ENCODE measurements at places on chromosomes 7 and 10.

DNA sequence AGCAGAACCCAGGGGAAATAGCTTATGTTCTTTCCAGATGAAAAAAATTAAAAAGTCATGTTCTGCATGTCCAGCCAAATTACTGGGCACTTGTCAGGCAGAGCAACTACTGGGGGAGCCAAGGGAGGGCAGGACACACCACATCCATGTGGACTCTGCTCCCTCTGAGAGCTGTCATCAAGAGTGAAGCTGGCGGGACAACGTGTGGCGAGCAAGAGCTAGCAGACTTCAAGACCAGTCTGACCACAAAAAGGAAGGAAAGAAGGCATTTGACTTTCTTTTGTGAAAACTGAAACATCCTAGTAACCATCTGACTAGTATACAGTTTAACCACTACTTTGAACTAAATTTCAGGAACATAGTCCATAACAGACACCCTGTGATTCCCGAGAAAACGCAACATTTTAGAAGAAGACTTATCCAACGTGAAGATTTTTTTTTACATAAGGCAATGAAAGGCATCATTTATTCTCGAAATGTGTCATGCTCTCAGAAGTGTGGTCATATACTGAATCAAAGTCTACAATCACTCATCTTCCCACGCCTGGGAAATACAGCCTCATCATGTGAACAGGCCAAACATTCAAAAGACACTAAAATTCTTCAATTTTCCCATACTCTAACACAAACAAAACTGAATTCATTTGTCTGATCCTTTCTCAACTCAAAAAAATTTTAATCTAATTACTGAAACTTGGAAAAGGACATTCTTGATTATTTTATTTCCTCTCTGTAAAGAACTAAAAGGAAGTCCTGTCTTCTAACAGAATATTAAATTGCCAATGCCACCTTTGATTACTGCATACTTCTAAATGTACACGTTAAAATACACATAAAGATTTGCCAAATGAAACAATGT, 15.5 kb downstream of the CYTH3 start:
- no peak for DNase-seq

DNA sequence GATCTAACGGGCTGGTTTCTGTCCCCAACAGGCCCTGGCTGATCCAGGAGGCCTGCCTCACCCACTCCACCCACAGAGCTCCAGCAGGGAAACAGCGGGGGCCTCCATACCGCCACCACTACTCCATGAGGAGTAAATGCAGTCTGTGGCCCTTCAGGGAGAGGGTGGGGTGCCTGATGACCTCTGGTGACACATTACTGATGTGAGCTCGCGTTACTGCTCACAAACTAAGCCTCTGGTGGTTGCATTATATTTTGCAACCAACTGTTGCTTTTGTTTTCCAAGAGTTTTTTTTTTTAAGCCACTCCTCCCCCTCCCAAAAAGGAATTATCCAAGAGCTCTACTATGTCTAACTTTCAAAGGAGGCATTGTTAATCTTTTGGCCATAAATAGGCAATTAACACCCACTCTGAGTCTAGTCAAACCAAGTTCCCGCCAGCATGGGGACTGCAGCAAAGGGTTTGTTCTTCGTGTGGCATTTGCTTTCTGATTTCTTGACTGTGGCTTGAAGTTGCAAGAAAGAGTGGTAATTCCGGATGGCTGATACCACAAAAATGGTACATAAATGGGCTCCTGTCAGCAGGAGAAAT, 72.6 kb downstream of the FAM53B start:
- peak; percentile 47 for DNase-seq

DNA sequence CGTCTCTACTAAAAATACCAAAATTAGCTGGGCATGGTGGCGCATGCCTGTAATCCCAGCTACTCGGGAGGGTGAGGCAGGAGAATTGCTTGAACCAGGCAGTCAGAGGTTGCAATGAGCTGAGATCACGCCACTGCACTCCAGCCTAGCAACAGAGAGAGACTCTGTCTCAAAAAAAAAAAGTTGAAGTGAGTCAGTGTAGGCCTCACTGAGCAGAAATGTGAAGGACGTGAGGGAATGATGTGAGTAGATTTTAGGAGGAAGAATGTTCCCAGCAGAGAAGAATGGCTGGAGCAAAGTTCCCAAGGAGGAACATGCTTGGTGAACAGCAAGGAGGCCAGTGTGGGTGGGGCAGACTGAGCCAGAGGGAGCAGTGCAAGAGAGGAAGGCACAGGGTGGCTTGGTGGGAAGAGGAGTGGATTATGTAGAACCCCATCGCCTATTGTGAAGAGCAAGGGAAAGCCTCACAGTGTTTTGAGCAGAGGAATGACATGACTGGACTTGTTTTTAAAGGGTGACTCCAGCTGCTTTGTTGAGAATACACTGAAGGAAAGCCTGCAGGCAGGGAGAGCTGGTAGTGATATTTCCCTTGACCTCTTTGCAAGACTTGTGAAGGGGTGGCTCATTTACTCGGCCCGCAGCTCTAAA, 708.7 kb downstream of the SUGCT start:
- DNase-seq = no peak

- DNase-seq = no peak
Observed at GRCh38 chr10:131831561-131831960, 69.2 kb upstream of the PPP2R2D start.

- DNase-seq = no peak
Observed at GRCh38 chr10:131126321-131127137, 185.0 kb downstream of the TCERG1L start.

DNA sequence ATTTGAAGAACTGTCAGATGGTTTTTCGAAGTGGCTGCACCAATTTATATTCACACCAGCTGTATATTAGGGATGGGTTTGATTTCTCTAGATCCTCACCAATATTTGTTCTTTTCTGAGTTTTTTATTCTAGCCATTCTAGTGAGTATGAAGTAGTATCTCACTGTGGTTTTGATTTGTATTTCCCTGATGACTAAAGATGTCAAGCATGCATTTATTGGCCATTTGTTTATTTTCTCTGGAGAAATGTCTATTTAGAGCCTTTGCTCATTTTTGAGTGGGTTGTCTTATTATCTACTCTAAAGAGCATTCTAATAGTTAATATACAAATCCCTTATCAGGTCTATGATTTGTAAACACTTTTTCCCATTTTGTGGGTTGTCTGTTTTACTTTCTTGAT, 123.9 kb downstream of the PCLO start:
- DNase-seq = no peak

DNA sequence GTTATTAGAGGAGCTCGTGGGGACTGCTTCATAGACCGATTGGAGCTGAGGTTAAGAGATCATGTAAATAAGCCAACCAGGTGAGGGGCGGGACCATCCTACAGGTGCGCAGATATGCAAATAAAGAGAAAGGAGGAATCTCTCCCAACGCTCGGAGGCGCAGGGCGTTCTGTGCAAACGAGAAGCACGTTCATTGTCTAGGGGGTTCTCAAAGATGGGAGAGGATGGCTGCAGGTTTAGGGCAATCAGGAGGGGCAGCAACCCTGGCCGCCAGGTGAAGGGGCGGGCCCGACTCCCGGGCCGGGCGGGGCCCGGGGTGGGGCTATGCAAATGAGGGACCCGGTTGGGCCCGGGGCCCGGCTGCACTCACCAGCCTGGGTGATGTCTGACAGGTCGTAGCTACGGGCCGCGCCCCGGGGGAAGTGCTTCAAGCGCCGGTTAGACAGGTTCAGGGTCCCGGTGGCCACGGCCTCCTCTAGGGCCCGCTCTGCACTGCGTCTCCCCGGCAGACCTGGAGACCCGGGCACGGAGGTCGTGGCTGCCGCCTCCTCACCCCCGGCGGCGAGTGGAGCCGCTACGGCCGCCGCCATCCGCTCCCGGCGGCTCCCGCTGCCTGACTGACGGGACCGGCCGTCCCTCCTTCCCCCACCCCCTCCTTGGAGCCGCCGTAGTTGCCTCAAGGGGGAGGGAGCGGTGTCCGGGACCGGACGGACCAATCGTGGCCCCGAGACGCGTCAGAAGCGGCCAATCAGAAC, at the start of gene LRCH4:
LRCH4 (minus strand) TSS at position 619 of the 755 bp plus-strand sequence; CDS start at position 590, 29 bp downstream.
- peak; percentile 80 for DNase-seq

- no peak for DNase-seq
Observed at GRCh38 chr7:25562673-25563182, 334.4 kb upstream of the NPVF start.

GRCh38 chr7:155763691-155764437, 48.4 kb downstream of the SHH start:
- no peak for DNase-seq

DNA sequence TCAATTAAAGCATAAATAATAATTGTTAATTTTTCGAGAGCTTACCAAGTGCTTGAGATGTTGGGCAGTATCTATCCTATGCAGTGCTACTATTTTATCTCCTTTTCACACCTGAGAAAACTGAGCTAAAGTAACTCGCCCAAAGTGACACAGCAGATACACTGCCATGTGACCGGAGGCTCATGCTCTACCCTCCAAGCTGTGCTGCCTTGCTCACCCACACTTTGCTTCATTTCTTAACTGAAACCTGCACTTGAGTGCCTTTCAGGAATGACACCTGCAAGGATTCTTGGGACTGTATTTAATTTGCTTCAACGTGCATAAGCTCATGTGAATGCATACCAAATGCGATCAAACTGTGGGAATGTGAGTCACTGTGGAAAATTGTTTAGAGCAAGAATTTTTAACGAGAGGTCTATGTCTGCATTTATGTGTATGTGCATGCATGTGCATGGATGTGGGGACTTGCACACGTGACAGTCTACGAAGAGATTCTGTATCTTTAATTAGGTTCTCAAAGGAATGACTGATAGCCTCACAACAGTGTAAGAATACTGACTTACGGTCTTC, 119.2 kb downstream of the ADCYAP1R1 start:
- DNase-seq = peak; percentile 10

DNA sequence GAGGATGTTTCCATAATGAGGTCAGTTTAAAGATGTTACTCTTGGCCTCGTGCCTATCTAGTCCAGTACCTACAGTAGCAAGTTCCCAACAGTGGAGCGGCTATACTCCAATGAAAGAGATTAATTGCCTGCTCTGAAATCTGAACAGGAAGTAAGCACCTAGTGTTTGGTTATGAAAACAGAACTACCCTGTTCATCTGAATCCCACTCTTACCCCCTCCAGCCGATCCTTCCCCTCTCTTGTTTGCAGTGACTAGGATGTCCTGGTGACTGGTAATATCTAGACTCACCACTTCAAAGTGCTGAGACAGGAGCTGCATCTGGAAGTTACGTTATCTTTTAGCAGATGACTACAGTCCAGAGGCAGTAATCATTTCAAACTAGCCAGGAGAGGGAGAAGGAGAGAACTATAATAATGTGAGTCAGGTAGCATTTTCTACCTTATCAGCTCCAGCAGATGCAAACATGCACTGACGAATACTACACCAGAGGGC, 666.7 kb upstream of the NRP1 start:
- no peak for DNase-seq

DNA sequence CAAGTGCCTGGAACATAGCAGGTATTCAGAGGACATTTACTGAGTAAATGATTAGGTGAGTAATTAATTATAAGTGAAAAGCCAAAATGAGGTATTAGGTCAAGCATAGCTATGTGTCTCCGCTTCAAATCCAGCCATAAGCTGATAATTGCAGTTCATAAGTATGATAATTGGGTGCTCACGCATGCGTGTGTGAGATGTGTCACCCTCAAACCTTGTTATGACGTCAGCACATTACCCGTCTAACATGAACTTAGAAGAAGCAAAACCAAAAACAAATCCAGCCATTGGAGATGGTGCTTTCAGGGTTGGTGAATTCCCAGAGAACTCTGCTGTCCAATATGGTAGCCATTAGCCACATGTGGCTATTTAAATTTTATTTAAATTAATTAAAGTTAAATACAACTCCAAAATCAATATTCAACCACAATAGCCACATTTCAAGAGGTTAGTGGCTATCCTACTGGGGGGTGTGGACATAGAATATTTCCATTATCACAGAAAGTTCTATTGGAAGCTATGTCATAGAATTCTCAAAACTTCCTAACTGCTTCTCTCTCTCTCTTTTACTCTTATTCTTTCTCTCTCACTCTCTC, at the start of gene CPA5:
CPA5 (plus strand) TSS at position 546 of the 596 bp plus-strand sequence. CDS start 1,670 bp downstream, outside the sequence.
- no peak for DNase-seq

GRCh38 chr10:101142533-101143344, 11.6 kb downstream of the TLX1 start:
- DNase-seq = no peak

- DNase-seq = no peak
Observed at GRCh38 chr7:94971051-94971867, 63.9 kb downstream of the PPP1R9A start.

- no peak for DNase-seq
Observed at GRCh38 chr10:76624470-76624869, 1013.1 kb downstream of the KCNMA1 start.

- no peak for DNase-seq
Observed at GRCh38 chr7:74514131-74514591, 60.5 kb downstream of the GTF2IRD1 start.

- DNase-seq = no peak
Observed at GRCh38 chr10:101011517-101012423, 12.2 kb downstream of the LZTS2 start.

- no peak for DNase-seq
Observed at GRCh38 chr10:32002531-32002930, 53.7 kb downstream of the KIF5B start.

- no peak for DNase-seq
Observed at GRCh38 chr10:34756584-34756983, 58.5 kb downstream of the PARD3 start.

- no peak for DNase-seq
Observed at GRCh38 chr10:61965703-61966395, 64.3 kb downstream of the ARID5B start.

DNA sequence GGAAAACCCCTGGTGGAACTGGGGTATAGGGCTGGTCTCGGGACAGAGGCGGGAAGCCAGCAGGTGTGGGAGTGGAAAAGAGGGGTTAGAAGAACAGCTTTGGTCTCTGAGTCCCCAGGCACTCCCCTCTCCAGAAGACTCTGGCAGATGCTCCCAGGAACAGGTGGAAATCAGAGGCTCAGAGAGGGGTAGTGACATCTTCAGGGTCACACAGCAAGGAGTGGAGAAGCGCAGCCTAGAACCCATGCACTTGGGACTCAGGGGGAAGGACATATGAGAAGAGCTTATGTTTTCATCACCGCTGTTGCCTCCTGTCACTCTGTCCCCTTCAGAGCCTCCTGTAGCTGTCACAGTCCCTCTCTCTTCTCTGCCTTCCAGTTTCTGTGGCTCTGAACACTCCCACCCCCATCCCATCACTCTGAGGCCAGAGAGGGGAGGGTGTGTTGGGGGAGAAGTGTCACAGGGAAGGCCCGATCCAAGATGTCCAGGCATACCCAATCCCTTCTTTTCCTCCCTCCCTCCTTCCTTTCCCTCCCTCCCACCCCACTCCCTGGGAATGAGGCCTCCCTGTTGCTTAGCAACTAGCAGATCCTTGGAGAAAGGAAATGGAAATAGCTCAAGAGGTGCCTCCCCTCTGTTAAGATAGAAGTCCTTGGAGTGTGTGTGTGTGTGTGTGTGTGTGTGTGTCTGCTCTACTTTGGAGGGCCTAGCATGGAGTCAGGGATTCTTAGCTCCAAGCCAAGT, 32.0 kb downstream of the SRRM3 start:
- no peak for DNase-seq

GRCh38 chr7:138527746-138528223, 67.7 kb downstream of the TRIM24 start:
- DNase-seq = peak; percentile 10
